Activated CD4-positive, alpha-beta T cell treated with anti-CD3 and anti-CD28 coated beads for 4 hours (primary cell): ENCODE measurements at places on chromosomes 12 and 14.

DNA sequence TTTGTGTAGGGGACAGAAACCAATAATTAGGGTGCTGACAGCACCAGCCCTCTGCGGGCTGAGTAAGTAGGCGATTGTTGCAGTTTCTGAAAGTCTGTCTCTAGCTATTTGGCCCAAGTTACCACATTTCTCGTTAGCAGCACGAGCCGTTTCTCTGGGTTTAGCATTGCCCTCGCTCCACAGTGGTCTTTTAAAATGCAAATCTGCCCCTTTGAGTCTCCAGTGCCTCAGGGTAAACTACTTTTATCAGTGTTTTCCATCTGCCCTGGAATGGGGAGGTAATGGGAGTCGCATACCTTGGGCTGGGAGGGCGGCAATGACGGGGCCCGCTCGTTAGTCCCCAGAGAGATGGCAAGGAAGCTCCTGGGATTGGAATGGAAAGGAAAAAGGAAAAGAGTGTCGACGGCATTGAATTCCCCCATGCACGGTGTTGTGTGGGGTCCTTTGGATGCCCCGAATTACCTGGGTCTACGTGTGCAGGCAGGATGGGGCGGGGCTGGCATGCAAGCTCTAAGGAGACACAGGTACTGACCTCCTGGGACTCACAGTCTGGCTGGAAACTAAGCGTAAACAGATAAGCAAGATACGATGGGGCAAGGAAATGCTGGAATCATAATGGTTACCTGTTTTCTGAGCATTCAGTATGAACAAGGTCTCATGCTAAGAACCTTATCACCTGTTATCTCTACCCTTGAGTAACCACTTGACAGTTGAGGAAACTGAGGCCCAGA, 131.8 kb upstream of the MAP1LC3B2 start:
- no peak for DNase-seq

- no peak for DNase-seq
Measured at GRCh38 chr14:27506272-27506671, 908.4 kb upstream of the NOVA1 start.

DNA sequence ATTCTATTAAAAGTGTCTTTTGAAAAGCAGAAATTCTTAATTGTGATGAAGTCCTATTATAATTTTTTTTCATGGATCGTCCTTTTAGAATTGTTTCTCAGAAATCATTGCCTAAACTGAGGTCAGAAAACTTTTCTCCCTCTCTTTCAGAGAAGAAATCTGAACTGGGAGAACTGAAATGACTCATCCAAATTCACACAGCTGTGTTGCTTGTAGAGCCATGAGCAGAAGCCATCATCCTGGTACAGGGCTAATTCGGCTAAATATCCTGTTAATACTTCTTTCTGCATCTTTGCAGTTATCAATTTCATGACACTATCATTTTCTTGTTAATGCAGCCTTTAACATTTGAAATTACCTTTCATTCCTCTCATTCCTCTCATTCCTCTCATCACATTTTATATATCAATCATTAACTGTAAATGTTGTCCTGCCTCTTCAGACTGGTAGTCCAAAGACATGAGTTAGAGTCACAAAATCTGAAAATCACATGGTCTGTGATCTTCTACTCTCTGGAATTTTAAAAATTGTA, 15.5 kb downstream of the SLC15A5 start:
- no peak for DNase-seq

GRCh38 chr12:15545334-15545733, 223.0 kb downstream of the PTPRO start:
- no peak for DNase-seq

DNA sequence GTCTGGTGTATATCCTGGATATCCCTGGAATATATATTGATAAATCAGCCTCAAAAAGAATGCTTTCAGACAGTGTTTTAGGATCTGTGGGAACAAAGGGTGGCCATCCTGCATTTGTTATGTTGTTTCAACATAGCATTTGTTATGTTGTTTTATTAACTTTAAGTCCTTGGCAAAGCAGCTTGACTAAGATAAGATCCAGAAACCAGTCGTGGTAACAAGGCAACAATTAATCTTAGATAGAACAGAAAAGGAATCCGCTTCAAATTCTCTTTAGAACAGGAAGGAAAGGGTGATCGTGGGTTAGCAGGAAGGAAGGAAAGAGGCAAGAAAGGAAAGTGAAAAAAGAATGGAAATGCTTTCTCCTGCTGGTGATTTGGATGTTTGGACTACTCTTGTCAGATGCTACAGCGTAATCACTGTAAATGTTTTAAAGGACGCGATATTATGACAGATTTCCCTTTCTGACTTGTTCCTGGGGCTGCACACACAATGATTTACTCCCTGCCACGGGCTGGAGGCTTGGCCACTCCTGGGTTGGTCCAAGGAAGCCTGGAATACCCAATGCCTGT, 443.3 kb downstream of the DPF3 start:
- no peak for DNase-seq

GRCh38 chr14:55715889-55716288, 135.9 kb downstream of the KTN1 start:
- no peak for DNase-seq

GRCh38 chr14:70641548-70642302, at the start of gene TTC9:
TSS of gene TTC9 (plus strand) at chr14:70641916. CDS start at chr14:70642130, 214 bp downstream.
- no peak for DNase-seq

- no peak for DNase-seq
Measured at GRCh38 chr12:121723200-121723599, 10.6 kb downstream of the TMEM120B start.

DNA sequence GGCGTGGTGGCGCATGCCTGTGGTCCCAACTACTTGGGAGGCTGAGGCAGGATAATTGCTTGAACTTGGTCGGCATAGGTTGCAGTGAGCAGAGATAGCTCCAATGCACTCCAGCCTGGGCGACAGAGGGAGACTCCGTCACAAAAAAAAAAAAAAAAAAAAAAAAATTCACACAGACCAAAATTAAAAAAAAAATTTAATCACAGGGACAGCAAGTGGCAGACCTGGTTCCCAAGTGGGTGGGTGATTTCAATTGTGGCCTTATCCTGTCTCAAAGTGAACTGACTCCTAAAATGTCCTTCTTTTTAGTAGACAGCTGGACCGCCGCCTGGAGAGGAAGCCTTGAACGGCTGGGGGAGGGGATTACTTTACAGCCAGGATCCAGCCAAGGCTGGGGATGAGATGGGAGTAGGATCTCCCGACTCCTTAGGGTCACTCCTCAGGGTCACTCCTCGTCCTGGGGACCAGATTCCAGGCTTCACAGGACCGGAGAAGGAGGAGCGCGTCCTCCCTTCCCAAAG, 1.5 kb upstream of the KCNH3 start:
- DNase-seq: no peak

- no peak for DNase-seq
Measured at GRCh38 chr14:46769292-46769691, 117.7 kb upstream of the RPL10L start.

GRCh38 chr12:61821381-61821780, 438.8 kb upstream of the USP15 start:
- no peak for DNase-seq

DNA sequence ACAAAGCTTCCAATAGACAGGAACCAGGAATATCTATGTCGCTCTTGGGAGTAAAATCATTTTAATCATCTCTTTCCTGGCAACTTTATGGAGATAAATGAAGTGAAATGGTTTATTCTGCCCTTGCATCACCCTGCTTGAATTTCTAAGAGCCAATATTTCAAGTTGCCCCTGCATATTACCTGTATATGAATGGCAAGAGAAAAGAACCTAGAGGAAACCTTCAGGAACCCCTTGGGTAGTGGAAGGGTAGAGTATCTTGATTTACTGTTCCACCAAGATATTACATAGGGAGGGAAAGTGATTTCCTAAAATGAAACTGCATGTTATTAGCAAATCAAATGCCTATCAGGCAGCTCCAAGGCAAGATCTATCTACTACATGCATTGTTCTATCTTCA, 308.4 kb upstream of the NAV3 start:
- DNase-seq: no peak

DNA sequence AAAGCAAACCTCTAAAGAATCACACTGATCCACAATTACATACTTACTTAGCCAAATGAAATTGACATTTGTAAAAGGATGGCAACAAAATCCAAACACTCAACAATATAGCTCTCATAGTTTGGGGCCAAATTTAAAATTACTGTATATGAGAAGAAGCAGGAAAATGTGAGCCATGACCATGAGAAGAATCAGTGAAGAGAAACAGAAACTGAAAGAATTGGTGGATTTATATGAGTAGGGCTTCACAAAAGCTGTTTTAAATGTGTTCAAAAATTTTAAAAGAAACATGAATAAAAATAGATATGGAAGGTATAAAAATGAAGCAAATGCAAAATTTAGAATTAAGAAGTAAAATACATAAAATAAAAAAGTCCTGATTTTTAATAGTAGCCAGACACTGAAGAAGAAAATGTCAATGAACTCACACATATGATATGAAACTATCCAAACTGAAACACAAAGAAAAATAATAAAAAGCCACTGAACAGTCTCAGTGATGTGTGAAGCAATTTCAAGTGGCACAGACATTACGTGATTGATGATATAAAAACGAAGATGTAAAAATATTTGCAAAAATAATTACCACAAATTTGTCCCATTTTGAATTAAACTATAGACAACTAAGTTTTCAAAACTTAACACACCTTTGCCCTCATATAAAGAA, 87.9 kb upstream of the MDGA2 start:
- DNase-seq: no peak

DNA sequence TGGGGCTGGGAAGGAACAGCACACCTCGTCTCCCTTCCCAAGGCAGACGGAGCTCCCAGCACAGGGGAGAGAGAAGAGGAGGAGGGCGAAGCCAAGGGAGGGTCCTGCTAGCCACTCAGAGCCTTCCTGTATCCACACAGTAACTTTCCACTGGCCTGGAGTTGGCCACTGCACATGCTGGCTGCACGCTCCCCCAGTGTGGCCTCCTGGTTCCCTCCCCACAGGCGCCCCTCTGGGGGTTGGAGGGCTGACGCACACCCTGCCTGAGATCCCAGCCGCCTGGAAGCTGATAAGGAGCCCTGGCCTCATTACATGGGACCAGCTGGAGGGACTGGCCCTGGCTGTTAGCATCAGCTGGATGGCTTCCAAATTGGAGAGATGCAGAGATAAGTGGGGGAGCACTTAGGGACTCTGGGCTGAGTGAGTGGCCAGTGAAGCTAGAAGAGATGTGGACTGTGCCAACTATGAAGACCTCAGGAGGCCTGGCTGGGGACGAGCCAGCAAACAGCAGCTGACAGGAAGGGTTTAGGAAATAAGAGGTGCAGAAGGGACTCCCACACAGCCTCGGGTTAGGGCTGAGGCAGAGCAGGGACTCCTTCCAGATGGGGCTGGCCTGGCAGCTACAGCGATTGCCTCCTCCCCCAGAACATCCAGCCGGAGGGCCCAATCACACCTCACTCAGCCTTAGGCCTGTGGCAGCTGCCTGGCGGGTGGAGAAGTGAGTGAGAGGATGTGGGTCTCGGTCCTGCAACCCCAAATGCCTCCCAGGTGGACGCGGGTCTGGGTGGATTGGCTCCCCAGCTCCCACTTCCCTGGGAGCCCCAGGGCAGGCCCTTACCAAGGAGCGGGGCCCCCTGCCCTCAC, 26.3 kb upstream of the BCDIN3D start:
- no peak for DNase-seq

- DNase-seq: no peak
Measured at GRCh38 chr14:79407572-79407971, 803.7 kb downstream of the DIO2 start.

- no peak for DNase-seq
Measured at GRCh38 chr14:101083564-101084435, 180.3 kb upstream of the RTL1 start.

DNA sequence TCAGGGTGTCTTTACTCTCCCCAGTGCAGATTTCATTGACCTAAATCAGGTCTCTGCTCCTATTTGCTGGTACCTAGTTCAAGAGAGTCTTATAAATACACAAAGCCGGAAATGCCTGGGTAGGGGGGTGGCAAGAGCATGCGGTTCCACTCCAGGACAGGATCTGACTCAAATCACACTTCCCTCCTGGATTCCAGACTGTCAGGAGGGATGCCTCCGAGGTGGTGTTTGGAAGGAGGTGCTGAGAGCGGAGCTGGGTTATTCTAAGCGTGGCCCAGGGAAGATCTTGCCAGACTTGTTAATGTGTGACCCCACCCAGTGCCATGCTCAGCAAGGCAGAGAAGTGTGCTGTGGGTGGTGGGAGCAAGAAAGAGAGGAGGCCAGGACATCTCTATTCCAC, 49.8 kb downstream of the B4GALNT3 start:
- no peak for DNase-seq

- DNase-seq: no peak
Measured at GRCh38 chr14:76348898-76349297, 27.0 kb upstream of the ESRRB start.

- no peak for DNase-seq
Measured at GRCh38 chr12:120651821-120652220, 11.4 kb downstream of the CABP1 start.
